Hypothalamus (tissue), 51 donors: ENCODE measurements at places on chromosomes 2 and 18.

GRCh38 chr18:56273541-56274219 lies 364.7 kb downstream of the TXNL1 start:
- no peak for DNase-seq

- DNase-seq, result no peak
Measured at GRCh38 chr2:203786549-203787351, 80.3 kb downstream of the CD28 start.

- DNase-seq, result no peak
Measured at GRCh38 chr2:156999661-157000060, 257.8 kb upstream of the GALNT5 start.

DNA sequence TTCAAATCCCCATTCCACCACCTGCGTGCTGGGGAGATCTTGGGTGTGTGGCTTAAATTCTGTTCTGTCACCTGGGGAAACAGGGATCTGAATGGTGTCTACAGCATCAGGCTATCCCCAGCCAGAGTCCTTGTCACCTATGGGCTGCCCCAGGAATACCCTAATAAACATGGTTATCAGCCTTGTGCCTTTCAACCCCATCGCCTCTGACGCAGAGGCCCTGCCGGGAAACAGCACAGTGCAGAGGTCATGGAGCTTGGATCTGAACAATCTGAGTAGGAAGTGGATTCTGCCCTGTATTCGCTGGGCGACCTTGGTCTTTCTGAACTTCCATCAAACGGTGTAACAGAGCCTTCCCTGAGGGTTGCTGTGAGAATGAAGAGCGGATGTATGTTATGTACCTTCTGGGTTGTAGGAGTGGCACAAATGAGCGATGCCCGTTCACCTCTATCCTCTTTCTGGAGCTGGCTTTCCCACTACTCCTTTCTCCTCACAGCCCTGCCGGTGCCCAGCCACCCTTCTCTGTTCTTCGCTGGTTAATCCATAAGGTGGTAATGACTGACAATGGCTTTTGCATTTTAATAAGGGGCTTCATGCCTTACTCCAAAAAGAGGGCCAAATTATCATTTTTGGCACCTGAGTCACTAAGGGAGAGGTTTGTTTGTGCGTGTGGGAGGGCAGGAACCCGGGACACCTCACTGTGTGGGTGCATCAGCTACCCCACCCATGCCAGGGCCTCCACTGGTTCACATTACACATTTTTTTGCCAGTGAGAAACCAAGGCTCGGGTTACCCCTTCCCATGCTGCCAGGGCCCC lies 256.5 kb downstream of the MYCN start:
- no peak for DNase-seq

GRCh38 chr2:11773747-11774525 lies 27.5 kb downstream of the LPIN1 start:
- no peak for DNase-seq

DNA sequence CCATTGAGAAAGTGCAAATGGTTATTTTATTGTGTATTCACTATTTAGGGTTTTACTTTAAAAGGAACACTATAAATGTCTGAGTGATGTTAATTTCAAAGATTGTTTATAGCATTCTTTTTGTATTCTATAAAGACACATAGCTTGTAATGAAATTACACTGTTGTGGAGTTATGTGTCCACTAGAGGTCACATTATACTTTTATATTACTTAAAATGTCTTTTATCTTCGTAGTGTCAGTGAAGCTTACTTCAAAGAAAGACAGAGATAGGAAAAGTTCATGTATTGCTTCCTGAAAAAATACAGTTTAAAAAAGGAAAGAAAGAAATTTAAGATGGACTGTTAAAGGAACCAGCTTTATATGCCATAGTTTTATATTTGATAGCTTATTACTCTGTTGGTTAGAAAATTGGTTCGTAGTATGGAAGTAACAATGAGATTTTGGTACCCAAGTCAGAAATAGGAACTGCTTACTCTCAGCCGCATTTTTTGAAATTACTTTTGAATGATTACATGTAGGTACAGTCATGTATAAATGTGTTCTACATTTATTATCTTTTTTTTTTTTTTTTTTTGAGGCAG lies 20.5 kb downstream of the APLF start:
- DNase-seq, result no peak
